ENCODE measurements at places on chromosomes 11 and 22.
A peak's percentile ranks its signal among the peaks of the same experiment; 100 is the strongest.

DNA sequence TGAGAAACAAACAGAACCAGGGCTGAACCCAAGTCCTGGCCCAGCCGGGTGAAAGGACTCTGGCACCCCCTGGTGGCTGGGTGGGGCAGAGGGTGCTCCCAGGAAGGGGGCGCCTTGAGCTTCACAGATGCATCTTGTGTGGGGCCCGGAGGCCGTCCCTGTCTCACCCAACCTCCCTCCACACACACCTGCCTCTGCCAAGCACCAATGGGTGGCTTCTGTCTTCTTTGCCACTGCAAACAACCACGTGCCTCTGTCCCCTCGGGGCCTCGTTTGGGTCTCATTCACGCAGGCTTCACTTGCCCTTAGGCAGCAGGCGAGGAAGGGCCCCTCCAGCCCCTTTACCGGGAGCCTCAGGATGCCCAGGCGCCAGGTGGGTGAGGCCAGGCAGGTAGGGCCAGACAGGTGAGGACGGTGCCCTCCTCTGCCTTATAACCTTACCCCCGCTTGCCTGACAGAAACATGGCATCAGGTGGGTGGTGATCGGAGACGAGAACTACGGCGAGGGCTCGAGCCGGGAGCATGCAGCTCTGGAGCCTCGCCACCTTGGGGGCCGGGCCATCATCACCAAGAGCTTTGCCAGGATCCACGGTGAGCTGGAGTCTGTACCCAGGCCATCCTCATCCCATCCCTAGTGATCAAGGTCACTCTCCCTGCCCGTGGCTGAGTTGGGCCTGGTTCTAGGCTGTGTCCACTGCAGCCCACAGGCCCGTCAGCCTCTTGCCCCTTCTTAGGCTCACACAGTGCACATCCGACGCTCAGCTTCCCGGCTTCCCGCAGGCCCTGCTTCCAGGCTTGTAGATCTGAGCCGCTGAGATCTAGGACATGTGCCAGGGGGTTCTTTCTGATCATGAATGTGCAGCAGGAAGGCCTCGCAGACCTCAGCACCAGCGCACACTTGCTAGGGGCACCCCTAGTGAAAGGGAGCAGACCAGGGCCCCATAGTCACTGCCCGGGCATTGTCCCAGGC is 17.2 kb downstream of the POLR3H start:
- no peak for DNase-seq

GRCh38 chr11:8258784-8259183 is 4.9 kb downstream of the LMO1 start:
- DNase-seq, result no peak

GRCh38 chr11:57491371-57492061 is 24.0 kb downstream of the SLC43A1 start:
- DNase-seq, result no peak

GRCh38 chr11:60334005-60334620 is 7.1 kb downstream of the MS4A6E start:
- no peak for DNase-seq

DNA sequence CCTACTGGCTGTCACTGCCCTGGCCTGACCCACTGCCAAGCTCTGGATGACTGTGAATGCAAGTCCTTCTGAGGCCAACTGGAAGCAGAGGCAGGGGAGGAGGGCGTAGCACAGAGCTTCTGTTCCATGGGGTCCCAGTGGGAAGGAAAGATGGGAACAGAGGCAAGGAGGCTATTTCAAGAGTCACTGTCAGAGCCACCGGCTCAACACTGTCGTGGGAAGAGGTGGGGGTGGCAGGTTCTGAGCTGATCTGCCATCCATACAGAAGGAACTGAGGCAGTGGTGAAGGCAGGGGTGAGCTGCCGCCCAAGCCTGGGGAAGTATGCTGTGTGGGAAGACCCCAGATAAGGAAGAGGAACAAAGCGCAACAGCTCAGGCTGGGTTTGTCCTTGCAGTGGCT is 54.7 kb downstream of the SGSM3 start:
- no peak for DNase-seq

- DNase-seq, result no peak
Observed at GRCh38 chr11:116849486-116849885, 12.1 kb upstream of the APOA1 start.

- DNase-seq, result no peak
Observed at GRCh38 chr11:67286621-67287333, 2.3 kb upstream of the ANKRD13D start.

- no peak for DNase-seq
Observed at GRCh38 chr22:37880668-37881440, 25.2 kb upstream of the MICALL1 start.

DNA sequence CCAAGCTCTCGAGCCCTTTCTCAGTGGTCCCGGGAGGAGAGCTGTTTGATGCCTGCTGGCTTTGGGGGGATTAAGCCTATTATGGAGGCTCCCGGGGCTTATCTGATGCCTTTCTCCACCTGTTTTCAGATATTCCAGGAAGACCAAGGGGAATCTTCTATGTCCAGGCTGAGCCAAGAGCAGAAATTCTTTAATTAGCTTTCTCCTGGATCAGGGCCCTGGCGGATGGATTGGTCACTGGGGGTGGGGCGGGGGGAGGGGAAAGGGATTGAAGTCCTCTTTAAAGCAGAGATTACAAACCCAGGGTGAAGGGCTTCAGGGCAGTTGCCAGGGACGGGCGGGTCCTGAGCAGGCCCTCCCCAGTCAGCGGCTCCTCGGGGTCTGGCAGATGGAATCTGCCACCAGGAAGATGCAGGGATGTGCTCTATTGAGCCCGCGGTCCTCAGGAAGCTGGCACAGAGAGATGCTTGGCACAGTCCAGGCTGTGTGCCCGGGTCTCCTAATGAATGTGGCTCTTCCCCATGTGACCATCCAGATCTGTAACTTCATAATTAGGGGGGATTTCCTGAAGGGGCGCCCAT is 33.6 kb downstream of the MACROD1 start:
- peak; percentile 83 for DNase-seq

DNA sequence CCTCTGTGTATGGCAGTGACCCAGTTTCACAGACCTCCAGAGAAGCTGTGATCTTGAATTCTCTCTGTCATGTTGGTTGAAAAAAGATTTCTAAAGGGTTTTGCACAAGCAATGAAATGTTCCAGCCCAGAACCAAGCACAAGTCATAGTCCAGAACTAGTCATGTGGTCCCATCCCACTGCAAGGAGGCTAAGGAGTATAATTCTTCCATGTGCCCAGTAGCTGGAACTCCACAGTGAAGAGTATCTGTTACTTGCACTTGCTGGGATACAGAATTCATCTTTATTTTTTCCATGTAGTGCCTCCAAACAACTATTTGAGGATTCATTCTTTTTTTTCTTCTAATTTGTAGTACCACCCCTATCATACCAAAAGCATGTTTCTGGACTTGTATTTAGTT is 9.9 kb upstream of the MMP8 start:
- DNase-seq, result no peak

- DNase-seq, result no peak
Observed at GRCh38 chr11:35641171-35641897, 21.2 kb upstream of the TRIM44 start.

- no peak for DNase-seq
Observed at GRCh38 chr11:19602406-19602805, 110.2 kb upstream of the NAV2 start.

DNA sequence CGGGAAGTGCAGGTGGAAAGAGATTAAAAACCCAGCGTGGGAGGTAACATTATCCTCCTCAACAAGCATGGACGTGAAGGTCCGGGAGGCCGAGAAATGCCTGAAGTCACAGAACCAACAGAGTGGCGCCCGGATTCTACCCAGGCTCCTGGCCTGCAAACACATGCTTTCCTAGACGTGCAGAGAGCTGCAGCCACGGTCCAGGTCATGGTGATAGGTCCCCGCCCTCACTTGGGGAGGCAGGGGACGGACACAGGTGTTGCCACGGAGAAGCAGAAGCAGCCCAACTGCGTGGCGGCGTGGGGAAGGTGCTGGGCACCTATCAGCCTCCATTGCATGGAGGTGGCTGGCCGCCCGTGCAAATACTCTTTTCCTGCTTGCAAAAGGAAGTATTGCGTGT is 148.8 kb downstream of the MPPED1 start:
- DNase-seq, result no peak

GRCh38 chr11:32526760-32527159 is 56.9 kb upstream of the EIF3M start:
- no peak for DNase-seq

GRCh38 chr11:20474176-20474881 is 86.8 kb downstream of the PRMT3 start:
- no peak for DNase-seq

DNA sequence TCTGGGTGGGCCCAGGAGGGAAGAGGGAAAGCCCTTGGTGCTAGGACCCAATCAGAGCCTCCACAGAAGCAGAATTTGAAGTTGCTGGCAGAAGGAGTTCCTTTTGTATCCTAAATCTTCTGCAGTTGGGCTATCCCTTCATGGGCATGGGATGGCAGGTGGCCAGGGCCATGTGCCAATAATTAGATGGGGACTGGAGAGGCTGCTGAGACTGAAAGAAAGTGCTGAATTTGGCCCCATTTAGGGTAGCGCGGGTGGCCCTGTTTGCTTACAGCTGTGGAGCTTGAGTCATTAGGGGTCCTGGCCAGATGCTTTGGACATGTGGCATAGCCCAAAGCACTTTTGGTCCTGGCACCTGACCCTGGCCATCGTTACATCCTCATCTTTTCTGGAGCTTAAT is 27.1 kb downstream of the PARVA start:
- no peak for DNase-seq

DNA sequence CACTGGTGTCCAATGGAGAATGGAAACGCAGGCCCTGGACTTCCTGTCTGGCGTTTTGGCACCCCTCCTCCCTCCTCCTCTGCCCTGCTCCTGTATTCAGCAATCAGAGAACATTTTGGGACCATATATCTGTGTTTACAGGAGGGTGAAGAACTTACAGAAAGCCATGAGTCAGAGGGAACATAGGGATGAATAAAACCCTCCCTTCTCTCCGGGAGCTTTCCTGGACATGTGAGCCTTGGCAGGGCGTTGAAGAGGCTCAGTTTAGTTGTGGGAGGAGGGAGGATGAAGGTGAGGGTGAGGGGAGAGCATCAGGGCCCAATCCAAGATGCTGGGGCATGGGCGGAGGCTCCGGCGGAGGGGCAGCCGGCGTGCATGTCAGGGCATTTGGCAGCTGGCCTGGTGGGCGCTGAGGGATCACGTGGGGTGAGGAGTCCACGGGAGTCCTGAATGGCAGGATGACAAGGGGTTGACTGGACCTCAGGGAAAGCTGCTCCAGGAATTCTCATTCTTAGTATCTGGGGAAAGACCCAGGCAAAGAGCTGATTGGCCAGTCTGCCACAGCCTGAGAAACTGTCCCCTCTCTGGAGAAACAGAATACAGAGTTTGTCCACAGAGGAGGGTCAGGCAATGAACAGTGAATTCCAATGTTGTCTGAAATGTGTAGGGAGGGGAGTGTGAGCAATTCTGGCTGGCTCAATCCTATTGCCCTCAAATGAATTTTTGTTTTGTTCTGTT is 28.9 kb downstream of the MICAL2 start:
- no peak for DNase-seq

DNA sequence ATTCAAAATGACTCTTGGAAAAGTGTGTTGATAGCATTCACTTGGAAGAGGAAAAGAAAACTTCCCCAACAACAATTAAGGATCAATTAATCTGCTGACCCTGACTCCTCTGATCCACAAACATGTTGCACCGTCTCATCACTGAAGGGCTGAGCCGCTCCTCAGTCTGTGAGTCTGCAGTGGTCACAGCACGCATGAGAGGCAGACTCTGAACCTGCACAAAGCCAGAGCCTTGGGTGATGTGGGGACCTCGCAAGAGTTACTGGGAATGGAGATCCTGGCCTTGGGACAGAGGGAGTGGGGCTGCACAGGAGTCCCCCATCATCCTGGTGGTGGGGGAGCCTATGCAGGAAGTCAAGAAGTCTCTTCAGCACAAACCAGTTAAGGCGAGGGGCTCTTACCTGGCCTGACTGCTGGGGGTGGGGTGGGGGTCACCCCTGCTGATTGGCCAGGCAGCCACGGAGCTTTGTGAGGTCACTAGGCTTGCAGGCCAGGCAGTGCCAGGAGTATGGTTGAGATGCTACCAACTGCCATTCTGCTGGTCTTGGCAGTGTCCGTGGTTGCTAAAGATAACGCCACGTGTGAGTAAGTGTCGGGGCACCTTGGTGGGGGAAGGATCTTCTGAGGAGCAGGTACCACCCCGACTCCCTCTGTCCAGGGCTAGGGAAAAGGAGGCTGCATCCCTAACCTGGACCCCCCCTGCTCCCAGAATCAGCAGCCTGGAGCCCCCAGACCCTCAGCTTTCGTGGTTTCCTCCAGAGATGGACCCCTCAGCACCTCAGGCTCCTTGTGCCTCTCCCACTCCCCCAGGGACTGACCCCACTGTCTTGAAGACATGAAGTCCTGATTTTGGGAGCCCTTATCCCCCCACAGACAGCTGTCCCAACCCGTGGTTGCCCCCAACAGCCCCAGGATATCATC is at the start of gene ACR:
ACR (plus strand) TSS at position 477 of the 921 bp plus-strand sequence; CDS start at position 509, 32 bp downstream.
- no peak for DNase-seq

DNA sequence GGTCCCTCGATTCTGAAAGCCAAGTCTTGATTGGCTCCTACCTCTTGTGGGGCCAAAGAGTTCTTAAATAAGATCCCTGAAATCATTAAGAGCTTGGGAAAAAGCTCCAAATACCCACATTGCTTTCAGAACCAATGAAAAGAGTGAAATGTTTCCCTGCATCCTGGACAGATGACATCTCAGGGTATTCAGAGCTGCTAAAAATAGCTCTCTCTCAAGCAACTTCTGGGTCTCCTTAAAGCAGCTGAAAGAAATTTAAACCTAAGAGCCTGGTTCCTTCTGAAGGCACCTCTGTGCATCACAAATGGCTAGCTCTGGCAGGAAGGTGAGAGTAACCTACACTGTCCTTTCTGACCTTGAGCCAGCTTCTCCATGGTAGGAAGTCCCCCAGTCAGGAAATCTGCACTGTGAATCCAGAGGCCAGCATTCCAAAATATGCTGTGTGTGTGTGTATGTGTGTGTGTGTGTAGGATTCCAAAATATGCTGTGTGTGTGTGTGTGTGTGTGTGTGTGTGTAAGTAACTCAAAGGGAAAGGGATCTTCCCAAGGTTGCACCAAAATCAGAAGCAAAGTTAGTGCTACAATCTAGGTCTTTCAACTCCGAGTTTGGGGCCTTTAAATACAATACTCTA is 50.1 kb downstream of the RELT start:
- DNase-seq, result no peak

- no peak for DNase-seq
Observed at GRCh38 chr22:39396797-39397195, 2.8 kb upstream of the TAB1 start.

GRCh38 chr11:86990515-86990914 is 35.3 kb upstream of the FZD4 start:
- no peak for DNase-seq

- no peak for DNase-seq
Observed at GRCh38 chr11:128686021-128686741, 7.7 kb upstream of the FLI1 start.
